CD4-positive, alpha-beta memory T cell (primary cell): ENCODE measurements at places on chromosomes 5 and 9.

DNA sequence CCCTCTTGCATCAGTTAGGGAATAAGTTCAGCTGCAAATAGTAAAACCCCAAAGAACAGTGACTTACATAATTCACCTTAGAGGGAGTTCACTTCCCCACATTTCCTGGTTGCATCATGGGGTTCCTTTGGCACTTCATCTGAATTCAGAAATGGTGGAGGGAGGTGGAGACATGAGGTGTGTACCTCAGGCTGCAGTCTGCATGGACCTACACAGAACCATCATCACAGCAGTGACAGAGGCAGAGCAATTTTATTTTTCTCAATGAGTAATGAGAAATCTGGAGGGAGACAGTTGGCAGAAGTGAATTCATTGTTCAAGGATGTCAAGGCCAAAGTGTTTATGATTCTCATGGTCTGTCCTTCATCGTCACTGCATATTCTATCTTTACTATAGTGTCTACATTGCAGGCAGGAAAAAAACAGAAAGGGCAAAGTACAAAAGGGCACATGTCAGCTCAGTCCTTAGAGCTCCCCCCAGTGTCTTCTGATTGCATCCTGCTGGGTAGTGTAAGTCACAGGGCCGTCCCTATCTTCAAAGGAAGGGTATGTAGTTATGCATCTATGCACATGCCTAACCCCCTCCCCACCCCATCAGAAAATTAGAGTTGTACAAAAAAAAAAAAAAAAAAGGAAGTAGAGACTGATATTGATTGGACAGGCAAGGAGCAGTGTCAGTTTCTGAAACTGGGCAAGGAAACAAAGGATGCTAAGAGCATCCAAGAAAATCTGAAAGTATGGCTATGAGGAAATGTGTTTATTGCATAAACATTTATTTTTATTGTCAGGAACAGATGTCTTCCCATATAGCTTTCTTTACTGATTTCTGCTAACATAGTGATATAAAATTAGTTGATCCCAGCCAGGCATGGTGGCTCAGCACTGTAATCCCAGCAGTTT, 132.7 kb upstream of the APC start:
- no peak for DNase-seq

DNA sequence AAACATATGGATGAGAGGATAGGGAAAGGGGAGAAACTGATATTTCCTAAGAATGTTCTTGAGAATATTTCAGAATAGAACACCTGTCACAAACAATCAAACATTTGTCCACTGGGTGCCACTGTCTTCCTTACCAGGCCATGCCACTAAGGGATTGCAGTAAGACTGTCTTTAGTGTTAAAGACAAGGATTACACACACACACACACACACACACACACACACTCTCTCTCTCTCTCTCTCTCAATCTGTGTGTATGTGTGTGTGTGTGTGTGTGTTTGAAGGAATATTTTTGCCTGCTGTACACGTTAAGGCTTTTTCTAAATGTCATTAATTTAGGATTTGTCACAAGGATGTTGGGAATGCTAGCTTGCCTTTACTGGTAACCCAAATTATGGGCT, 54.4 kb downstream of the CCDC192 start:
- DNase-seq, result peak; percentile 20

DNA sequence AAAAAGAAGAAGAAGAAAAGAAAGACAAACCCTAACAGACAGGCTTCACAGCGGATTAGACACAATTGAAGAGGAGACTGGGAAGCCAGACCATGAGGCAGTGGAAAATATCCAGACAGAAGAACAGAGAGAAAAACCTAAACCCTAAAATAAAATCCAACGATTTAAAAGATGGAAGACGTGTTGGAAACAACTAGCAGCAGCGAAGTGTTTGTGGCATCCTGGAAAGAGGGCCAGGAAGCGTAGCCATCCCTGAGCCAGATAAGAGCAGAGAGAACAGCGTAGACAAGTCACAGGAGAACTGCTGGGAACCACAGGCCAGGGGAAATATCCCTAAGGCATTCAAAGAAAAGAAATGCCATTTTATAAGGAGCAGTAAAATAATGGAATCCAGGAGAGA, 39.7 kb upstream of the NKD2 start:
- no peak for DNase-seq

GRCh38 chr9:128558431-128559310, 6.3 kb downstream of the SPTAN1 start:
- peak; percentile 34 for DNase-seq

GRCh38 chr5:145056800-145057199, 778.3 kb downstream of the PRELID2 start:
- DNase-seq, result no peak

GRCh38 chr5:79263-79662, 12.7 kb upstream of the PLEKHG4B start:
- DNase-seq, result no peak

GRCh38 chr9:21906881-21907280, 87.3 kb downstream of the CDKN2A start:
- DNase-seq, result no peak

- DNase-seq, result no peak
Observed at GRCh38 chr9:6479959-6480358, 67.0 kb downstream of the UHRF2 start.

- no peak for DNase-seq
Observed at GRCh38 chr9:78909566-78909965, 612.6 kb downstream of the PSAT1 start.

DNA sequence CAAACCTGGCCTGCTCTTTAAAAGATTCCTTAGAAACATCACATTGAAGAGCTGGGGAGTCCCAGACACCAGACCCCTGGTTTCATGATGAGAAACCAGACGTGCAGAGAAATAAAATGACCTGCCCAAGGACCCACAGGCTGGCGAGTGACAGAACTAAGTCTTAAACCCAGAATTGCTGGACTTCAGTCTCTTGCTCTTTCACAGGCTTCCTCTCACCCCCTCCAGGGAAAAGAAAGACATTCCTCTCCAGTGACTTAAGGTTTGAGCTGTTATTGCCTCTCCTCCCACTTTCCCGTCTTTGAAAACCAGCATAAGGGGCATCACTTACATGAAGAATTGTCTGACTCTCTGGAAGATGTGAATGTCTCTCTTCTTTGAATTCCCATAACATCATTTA, 535.2 kb downstream of the IRX1 start:
- DNase-seq, result no peak

DNA sequence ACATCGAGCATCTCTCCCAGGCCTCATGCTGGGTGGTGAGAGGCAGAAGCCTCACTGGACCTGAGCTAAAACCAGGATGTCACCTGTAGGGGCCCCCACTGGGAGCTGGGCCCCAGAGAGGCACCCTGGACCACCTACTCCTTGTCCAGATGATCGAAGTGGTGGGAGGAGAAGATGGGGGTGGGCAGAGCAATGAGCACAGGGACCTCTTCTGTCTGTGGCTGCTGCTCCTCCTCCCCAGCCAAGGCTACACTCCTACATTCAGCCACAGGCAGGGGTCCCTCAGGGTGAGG, 227.5 kb downstream of the CACNA1B start:
- no peak for DNase-seq

DNA sequence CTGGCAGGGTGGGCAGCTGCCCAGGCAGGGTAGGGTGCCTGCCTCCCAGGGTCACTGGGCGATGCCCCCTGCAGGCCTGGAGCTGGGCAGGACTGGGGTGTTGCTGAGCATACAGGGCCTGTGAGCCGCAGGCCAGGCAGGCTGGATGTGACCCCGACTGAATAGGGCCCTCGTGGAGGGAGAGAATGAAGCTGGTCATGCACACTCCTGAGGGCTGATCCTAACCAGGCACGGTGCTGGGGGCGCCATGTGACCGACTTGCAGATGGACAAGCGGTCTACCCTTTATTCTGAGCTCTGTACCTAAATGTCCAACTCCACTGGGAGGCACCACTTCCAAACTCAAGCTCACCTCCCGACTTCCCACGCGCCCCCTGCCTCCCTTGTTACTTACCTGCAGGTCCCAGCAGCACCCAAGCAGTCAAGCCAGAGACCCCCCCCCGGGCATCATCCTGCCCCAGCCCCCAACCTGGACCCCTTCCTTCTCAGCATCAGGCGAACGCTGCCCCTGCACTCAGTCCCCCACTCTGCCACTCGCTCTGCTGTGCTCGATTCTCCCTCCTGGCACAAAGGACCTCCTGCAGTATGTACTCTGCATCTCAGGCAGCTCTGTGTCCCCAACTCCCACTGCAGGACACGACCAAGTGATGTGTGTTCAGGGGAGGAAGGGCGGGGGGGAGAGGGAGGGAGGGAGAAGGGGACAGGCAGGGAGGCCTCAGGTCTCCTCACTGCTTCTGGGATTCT, 76.8 kb upstream of the PHYKPL start:
- no peak for DNase-seq

DNA sequence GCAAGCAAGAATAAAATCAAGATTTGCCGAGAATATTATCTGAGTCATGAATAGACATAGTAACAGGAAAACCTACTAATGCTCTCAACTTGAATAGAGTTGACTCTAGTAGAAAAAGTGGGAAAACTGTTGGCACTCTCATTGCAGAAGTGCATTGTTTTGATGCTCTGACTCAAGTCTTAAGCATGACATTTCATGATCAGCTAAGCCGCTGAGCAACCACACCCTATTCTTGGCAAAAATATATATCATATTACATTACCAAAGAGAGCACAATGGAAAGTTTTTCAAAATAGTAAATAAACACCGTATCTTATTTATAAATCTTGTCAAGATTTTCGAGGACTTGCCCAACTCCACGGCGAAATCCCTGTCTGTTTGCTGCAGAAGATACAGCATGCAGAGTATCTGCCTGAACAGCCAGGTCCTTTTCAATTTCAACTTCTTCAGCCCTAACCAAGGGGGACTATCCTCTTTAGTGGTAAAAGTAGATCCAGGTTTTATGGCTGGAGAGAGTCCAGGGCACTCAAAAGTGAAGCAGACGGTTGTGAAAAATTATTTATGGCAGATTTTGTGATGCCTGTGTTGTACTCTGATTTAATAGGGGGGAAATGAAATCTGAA, 13.9 kb upstream of the ADAMTSL1 start:
- DNase-seq, result no peak

DNA sequence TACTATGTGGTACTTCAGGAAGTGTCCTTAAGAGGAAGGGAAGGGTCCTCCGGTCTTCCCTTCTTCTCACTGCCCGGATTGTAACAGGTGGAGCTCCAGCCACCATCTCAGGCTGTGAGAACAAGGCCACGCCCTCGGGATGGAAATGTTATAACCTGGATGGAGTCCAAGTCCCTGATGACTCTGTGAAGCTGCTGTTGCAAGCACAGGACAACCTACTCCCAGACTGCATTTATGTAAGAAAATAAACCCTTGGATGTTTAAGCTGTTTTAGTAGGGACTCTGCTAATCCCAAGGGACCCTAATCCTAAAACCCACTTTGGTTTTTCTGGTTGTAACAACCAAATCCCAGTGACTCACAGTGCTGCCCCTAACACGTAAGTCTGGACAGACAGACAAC, 221.6 kb downstream of the ACTL7B start:
- no peak for DNase-seq

GRCh38 chr9:136511670-136512592, 29.1 kb upstream of the SEC16A start:
- DNase-seq, result no peak

- DNase-seq, result no peak
Observed at GRCh38 chr5:150628936-150629485, 11.4 kb upstream of the SYNPO start.

- no peak for DNase-seq
Observed at GRCh38 chr5:124870070-124870469, 123.6 kb upstream of the ZNF608 start.

GRCh38 chr5:52800394-52801213, 12.9 kb downstream of the ITGA1 start:
- peak; percentile 45 for DNase-seq

DNA sequence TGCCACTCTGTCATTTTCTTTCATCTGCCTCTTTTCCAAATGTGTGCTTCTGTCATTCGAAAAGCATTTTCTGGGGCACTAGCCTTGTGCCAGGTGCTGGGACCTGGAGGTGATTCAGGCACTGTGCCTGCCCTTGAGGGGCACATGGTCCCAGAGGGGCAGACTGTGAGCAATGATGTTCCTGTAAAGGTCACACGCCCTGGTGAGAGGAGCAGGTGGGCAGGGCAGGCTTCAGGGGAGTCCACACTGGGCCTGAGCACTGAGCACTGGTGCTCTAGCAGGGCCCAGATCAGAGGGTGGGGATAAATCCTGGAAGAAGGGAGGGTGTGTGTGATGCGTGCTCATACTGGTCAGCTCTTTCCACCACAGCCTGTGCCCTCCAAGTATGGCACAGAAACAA, 77.8 kb downstream of the COL15A1 start:
- DNase-seq, result no peak

DNA sequence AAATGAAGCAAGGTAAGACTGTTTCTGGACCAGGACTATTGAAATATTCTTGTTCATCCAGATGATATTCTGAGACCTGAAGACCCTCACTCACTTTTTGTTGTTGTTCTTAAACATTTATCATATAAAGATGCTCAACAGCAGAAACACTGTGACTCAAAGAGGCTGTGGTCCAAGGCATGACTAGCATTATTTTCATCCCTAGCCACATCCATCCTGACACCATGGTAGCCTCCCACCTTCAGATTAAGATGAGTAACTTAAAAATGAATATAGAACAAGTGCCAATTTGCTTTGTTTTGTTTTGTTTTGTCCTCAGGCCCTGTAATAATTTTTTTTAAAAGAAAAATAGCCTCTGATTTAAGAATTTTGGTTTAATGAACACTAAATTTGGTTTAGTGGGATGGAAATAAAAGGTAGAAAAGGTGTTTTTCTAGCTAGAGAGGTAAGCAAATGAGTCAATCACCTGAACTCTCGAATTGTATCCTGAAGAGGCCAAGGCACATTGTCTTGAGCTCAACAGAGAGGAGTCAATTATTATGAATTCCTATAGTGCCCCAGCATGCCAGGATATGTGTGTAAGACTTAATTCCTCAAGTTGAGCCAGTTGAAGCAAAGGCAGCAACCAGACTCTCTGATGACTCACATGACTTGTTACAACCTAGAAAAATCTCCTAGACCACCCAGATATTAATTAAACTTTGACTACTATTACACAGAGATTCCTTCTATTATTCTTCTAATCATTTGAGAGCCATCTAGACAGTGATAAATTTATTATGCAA, 380.1 kb upstream of the TUSC1 start:
- no peak for DNase-seq

DNA sequence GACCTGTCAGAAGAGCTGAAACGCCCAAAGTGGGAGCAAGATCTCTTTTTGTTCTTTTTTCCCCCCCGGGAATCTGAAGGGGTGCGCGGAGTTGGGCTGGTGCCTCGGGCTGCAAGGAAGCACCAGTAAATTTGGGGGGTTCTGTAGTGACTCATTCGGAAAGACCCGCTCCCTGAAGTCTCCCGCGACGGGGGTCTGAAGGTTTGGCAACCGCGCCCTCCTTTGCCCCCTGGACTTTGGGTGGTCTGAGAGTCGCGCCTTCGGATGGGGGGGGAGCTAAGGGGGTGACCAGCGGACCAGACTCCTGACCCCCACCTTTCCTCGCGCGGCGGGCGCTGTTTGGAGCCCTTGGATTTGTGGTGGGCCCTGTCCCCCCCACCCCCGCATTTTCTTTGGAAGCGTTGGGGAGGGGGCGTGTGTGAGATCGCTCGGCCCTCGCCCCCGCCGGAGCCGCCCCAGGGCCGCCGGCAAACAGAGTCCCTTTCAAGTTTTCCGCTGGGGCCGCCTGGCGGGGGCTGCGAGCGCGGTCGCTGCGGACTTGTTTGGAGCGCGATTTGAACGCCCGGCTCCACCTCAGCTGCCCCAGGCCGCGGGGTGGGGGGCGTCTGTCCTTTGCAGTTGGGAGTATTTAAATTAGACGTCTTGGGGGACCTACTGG, 2.0 kb downstream of the CXXC5 start:
- DNase-seq, result no peak

GRCh38 chr5:37437711-37438110, 58.6 kb downstream of the WDR70 start:
- DNase-seq, result no peak

- no peak for DNase-seq
Observed at GRCh38 chr5:37323607-37324006, 47.3 kb downstream of the NUP155 start.
